ENCODE measurements at places on chromosomes 6 and 20.

DNA sequence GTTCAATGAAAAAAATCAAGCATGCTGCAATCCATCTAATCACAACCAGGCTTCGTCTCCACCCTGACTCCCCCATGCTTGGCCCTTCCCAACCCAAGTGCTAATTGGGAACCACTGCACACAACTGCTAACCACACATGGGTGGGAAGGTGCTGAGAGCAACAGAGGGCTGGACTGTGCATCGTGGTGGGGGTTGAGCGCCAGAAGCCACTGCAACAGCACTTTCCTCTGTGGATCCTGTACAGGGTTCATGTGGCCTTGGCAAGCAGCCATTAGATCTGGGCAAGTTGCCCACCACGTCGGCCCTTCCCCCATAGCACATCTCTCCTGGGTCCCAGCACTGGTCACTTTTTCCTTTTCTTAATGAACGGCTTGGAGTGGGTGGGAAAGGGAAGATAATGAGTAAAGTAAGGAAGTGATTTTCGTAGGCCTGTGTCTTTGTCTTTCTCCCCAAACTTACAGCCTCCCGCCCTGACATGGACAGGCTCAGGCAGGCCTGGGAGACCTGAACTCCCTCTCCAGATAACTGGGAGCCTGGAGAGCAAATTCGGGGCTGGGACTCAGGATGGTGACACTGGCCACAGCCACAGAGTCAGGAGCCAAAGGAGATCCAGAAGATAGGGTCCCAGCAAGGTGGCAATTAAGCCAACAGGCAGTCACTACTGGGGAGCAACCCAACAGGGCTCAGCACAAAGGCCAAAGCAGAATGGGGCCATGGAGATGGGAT, 34.4 kb upstream of the MRPS10 start:
- no peak for DNase-seq

DNA sequence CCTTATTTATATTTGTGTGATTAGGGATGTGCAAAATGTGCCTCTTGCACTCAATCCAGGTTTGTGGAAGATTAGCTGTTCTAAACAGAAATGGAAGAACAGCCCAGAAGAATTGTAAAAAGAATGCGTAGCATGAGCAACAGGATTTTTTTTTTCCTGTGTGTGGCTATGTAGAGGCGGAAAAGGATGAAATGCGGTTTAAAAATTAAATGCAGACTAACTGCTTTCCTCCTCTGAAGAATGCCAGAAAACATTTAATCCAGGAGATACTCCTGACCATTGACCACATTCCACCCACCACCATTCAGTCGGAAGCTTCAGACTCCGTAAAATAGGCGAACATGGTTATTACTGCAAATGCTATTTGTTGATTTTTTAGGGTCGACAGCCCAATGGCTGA, 83.4 kb downstream of the BMP6 start:
- DNase-seq = no peak

DNA sequence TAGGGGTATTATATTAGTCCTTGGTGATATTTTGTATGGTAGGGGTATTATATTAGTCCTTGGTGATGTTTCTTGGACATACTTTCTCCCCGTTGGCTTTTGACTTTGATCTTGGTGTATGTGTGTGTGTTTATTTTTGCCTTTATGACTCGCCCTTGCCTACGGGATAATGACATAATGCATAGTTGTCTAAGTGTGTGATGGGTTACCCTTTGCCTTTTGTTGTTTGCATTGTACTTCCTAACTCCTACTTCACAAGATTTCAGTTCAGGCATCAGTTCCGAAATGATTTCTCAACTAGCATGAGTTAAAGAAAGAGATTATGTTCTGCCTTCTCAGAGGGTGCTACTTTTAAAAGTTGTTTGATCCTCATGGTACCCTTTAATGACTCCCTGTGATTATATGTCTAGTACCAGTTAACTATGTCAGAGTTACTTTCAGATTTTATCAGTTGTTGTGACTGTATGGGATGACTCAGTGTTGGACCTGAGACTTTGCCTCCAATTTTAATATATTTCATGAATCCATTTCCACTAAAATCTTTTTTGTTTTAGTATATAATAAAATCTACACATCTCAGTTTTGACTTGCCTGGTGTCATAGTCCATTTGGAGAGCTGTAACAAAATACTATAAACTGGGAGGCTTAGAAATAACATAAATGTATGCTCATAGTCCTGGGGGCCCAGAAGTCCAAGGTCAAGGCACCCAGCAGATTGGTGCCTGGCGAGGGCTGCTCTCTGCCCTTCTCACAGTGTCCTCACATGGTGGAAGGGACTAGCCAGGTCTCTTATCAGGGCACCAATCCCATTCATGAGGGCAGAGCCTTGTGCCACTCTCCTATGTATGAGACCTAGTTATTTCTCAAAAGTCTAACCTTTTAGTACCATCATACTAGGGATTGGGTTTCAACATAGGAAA, 34.1 kb downstream of the CDYL start:
- DNase-seq = peak; percentile 27

DNA sequence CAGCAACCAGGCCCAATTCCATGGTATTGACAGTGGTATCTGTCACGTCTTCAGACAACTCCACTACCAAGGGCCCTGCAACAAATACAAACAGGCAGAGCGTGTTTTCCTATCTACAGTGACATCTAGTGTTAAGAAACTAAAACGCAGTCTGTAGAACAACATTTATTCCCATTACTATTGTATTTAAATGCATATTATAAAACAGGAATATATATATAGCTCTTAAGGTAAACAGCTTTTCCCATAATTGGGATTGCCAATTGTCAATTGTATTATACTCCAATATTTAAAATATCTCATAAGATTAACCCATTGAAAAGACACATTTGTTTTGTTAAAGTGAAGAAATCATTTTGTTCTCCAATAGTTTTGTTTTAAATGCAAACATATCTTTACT, 97.2 kb downstream of the KIF16B start:
- DNase-seq = peak; percentile 54

DNA sequence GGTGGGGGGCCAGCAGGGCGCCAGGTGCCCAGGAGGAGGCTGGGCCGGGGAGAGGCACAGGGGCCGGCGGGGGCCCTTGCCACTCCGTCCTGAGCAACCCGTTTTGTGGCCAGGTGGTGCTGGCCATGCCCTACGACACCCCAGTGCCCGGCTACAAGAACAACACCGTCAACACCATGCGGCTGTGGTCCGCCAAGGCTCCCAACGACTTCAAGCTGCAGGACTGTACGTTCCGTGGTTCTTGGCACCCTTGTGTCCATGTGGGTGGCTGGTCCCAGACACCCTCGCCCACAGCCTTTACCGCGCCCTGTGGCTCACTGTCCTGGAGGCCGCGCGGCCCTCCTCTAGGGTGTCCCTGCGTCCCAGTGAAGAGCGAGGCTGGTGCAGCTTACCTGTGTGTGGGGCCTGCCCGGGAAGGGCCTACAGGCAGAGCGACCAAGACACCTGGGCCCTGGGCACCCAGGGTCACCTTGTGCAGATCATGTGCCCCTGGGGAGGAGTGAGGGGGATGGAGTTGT, 28.7 kb downstream of the PYGB start:
- no peak for DNase-seq

DNA sequence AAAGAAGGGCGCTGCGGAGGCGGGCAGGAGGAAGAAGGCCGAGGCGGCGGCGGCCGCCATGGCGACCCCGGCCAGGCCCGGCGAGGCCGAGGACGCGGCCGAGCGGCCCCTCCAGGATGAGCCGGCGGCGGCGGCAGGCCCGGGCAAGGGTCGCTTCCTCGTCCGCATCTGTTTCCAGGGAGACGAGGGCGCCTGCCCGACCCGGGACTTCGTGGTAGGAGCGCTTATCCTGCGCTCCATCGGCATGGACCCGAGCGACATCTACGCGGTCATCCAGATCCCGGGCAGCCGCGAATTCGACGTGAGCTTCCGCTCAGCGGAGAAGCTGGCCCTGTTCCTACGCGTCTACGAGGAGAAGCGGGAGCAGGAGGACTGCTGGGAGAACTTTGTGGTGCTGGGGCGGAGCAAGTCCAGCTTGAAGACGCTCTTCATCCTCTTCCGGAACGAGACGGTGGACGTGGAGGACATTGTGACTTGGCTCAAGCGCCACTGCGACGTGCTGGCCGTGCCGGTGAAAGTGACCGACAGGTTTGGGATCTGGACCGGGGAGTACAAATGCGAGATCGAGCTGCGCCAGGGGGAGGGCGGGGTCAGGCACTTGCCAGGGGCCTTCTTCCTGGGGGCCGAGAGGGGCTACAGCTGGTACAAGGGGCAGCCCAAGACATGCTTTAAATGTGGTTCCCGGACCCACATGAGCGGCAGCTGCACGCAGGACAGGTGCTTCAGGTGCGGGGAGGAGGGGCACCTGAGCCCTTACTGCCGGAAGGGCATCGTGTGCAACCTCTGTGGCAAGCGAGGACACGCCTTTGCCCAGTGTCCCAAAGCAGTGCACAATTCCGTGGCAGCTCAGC, 780 bp downstream of the ZCCHC3 start:
- peak; percentile 58 for DNase-seq

DNA sequence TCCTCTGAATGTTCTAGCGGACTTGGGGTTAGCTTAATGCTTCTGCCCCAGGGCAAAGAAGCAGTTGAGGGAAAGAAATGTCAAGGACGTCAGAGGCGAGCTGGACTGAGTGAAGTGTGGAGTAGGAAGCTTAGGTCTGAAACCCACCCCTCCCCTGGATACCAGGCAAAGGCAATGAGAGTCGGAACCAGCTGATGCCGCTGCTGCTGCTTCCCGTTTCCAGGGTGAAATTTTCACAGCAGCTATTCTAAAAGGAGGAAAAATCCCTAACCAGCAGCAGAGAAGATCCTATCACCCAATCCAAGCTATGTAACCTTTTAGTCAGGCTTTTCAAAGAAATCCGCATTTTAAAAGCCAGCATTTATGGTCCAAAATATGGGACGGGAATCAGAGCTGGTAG, 564.3 kb downstream of the LMBRD1 start:
- no peak for DNase-seq

GRCh38 chr6:125101631-125102030, 51.9 kb upstream of the TPD52L1 start:
- no peak for DNase-seq

DNA sequence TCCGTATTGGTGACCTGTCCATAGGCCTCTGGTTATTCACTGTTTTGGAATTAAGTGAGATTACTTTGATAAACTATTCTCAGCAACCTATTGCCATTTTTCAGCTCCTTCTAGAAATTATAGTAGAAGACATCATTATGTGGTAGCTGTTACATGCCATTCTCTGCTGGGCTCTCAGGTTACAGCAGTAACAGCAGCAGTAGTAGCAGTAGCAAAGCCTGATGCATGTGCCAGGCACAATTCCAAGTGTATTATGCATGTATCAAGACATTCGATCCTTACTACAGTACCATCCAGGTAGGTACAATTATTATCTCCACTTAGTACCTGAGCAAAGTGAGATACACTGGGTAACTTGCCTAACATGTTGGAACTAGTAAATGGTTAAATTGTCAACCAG, 74.3 kb downstream of the RPS12 start:
- no peak for DNase-seq

DNA sequence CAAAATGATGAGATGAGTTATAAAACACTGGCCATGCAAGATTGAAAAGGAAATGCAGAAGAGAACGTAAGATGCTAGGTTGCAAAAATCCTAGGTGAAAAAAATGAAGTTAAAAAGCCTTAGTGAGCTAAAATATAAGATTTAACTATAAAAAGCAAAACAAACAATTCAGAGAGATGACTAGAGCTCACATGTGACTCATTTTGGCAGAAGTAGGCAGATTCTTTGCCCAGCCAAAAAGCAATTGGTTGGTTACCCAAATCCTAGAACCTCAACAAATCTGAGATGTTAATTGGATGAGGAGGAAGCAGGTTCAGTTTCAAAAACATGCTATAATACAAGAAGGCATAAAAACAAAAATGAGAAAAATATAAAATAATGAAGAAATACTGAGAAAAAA, 249.1 kb downstream of the OGFRL1 start:
- peak; percentile 18 for DNase-seq

DNA sequence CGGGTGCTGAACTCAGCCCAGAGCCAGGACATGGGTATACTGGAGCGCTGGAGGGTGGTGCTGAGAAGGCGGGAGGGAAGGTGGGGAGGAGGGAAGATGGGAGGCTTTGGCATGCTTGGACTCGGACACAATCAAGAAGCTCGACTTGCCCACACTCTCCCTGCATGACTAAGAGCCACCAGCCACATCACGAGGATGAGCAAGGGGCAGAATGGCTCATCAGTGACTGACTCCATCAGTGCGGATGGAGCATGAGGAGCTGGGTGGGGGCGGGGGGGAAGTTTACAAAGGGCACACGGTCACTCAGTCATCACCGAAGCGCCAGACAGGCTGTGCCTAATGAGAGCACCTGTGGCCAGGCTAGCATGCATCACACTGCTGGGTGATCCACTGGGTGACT, 222.8 kb downstream of the KIF16B start:
- peak; percentile 93 for DNase-seq

DNA sequence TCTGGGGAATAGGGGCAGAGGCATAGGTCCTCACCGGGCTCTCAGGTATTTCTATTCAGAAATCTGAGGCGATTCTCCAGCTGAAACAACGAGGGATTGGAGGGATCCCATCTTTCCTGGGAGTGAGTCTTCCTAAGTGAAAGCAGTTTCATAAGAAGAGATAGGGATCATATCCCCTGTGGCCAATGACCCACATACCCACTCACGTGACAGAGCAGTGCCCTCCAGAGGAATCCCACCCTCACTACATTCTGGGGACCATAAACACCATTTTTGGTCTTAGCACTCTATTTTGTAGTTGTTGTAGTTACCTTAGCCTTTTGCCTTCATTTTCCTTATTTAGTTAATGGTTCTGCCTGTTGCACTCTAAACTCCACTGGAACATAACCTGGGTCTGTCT, 121.1 kb downstream of the GPR63 start:
- DNase-seq = no peak

DNA sequence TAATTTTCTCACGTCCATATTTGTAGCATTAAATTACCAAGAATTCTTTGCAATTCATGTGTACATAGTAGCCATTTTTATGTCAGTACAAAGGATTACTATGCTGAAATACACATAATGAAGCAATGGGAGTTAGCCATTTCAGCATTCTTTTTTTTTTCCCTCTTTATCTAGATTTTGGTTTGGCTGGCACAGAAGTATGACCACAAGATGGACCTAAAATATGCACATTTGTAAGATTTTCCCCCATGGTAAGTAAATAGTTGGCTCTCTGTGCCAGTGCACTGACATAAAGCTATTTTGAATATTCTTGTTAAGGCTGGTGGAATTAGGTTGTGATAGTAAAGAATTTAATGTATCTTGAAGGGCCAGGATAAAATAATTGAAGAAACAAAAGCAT, 486.1 kb upstream of the BTBD3 start:
- DNase-seq = peak; percentile 28

- DNase-seq = no peak
These were observed 7.2 kb upstream of the PPP1R16B start for GRCh38 chr20:38798266-38798665.

- no peak for DNase-seq
These were observed 656.7 kb upstream of the ID4 start for GRCh38 chr6:19180348-19181072.

DNA sequence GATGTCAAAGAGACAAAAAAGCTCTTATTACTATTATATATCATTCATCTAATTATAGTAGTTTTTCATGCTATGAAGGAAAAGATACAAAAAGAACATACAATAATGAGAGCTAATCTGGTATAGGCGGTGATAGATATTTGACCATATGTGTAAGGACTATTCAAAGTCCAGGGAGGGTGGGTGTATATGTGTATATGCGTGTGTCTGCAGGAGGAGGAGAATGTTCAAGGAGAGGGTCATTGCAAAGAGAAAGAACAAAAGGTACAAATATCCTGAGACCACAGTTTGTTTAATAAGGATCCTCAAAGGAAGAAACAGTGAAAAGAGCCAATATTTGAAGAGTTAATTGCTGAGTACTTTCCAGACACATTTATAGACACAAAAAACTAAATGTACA, 1288.6 kb upstream of the CITED2 start:
- DNase-seq = peak; percentile 37
